ENCODE measurements at places on chromosomes 11 and 22.

- DNase-seq, result peak; percentile 47
Observed at GRCh38 chr11:109971184-109971523, 122.0 kb upstream of the ZC3H12C start.

- DNase-seq, result no peak
Observed at GRCh38 chr11:122598971-122599370, 56.6 kb upstream of the UBASH3B start.

DNA sequence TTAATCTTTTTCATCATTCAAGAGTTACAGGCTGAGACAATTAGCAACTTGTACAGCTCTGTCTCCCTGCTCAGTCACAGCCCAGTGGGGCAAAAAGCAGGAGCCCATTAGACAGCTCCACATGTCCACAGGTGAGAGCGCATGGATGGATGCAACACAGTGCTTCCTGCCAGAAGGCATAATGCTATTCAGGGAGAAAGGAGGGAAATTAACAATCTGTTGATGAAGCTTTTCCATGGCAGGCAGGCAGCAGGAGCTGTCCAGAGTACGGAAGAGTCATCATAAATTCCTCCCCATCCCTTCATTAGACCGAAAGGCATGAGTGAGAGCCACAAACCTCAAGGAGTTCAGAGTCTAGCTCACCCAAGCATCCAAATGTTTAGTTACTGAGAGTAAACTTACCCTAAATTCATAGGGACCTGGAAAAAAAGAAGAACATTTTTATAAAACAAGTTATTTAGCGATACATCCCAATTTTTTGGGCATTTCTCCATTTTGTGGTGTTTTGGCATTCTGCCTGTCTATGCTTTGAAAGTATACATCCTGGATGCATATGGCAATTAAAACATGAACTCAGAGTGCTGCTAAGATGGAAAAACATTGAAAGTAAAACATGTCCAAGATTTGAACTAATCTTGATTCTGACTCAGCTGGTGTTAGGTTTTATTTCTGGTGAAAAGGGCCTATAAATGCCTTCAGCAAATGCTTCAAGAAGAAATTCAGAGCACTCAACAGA, 428.1 kb downstream of the OPCML start:
- no peak for DNase-seq

DNA sequence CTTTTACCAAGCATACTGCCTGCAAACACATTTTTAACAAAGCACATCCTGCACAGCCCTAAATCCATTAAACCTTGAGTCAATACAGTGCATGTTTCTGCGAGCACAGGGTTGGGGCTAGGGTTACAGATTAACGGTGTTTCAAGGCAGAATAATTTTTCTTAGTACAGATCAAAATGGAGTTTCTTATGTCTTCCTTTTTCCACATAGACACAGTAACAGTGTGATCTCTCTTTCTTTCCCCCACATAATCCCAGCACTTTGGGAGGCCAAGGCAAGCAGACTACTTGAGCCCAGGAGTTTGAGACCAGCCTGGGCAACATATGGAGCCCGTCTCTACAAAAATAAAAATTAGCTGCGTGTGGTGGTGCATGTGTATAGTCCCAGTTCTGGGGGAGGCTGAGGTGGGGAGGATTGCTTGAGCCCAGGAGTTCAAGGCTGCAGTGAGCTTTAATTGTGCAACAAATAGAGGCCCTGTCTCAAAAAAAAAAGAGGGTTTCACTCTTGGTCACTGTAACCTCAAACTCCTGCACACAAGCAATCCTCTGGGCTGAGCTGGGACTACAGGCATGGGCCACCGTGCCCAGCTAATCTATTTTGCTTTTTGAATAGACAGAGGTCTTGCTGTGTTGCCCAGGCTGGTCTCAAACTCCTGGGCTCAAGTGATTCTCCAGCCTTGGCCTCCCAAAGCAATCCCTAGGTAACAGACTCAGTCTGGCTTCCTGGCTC, 19.7 kb upstream of the SLC3A2 start:
- no peak for DNase-seq

GRCh38 chr11:93570759-93571413, 27.7 kb upstream of the SMCO4 start:
- DNase-seq, result no peak

- DNase-seq, result no peak
Observed at GRCh38 chr11:2835296-2835695, 50.3 kb downstream of the CDKN1C start.

- DNase-seq, result no peak
Observed at GRCh38 chr11:122140500-122140899, 24.5 kb upstream of the BLID start.

Data from NCI-H187 treated with DMSO at 0.1 percent for 48 hours (cell line).